ENCODE measurements at places on chromosomes 4 and X.

DNA sequence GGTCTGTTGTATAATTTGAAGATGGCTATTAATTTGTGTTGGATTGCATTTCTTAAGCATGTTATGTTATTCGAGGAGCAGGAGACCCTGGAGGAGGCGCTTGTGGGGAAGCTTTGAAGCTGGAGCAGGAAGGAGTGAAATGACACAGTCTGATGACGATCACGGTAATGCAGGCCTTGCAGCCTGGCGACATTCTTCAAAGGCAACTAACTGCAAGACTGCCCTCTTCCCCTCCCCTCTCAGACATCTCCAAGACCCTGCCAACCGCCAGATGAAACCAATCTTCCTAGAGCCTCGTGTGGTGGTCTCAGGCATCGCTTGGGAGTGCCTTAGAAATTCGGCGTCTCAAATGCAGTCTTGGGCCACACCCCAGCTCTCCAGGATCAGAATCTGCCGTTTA is 16.1 kb downstream of the CLCN4 start:
- DNase-seq: no peak

DNA sequence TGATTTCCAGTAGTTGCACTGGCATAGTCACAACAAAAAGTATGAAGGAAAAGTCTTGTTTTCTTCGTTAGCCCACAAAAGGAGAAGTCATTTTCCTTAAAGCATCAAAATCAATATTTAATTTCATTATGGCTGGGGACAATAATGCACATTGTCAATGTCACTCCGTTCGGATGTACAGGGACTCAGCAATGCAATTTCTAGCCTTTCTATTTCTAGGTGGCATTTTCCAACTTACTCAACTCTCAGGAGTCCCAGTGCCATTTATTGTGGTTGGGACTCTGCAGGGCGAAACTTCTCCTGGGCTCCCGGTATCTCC is 99.6 kb downstream of the CEP135 start:
- DNase-seq: no peak

GRCh38 chrX:100584611-100585010 is at the start of gene TNMD:
TSS of gene TNMD (plus strand) at chrX:100584936. CDS start at chrX:100585019, 83 bp downstream.
- DNase-seq: no peak

GRCh38 chrX:129626026-129626425 is 28.7 kb downstream of the APLN start:
- DNase-seq: no peak

DNA sequence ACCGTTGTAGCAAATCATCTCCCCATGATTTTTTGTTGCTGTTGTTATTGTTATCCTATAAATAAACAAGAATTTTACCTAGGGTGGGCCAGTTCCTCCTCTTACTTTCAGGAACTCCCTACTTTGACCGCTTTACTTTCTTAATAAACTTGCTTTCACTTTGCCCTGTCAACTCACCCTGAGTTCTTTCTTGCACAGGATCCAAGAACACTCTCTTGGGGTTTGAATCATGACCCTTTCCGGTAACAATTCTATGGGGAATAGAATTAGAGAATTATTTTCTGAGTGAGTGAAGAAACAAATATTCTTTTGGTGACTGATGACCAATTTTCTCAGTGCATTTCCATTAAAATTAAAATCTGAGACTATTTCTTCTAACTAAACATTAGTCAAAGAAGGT is 584.0 kb upstream of the TENM3 start:
- DNase-seq: no peak

GRCh38 chrX:19702856-19703255 is 184.5 kb downstream of the SH3KBP1 start:
- DNase-seq: no peak

DNA sequence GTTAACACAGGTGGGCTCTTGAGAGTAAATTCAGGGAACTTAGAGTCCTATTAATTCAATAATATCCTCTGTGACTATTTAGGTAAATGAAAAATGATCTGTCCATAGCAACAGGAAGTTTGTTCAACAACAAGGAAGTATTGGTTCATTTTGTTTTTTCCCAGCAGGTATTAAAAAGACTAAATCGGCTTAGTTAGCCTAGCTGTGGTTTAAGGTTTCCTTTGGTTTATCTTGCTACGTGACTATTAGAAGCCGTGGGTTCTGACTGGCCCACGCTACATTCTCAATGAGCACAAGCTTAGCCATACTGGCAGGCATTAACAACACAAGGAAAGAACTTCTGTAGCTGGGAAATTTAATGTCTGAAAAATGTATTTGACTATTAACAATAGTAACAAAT is 168.8 kb upstream of the HS3ST1 start:
- DNase-seq: no peak

- DNase-seq: no peak
These were observed 301.2 kb upstream of the PPARGC1A start for GRCh38 chr4:24190761-24191695.

Measured in anterior cingulate cortex (tissue), 58 donors.